ENCODE measurements at places on chromosomes 12 and 14.

DNA sequence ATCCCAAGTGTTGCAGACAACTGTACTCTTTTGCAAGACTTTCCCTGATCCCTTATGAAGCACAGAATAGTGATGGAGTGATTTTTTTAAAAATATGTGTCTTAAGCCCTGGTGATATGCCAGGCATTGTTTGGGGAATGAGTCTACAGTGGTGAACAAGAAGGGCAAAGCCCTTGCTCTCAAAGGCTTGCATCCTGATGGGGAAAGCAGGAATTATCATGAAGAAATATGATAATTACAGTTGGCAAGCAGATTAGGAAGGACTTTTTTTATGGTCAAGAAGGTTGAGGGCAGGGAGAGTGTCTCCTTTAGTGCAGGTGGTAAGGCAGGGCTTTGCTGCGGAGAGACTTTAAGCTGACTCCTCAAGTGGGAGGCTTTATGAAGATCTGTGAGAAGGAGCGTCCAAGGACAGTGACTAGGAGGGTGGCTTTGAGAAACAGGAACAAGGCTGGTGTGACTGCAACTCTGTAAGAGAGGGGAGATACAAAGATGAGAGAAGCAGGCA, 100.2 kb downstream of the SYNE2 start:
- DNase-seq: no peak

- no peak for DNase-seq
Measured at GRCh38 chr14:55689981-55690871, 110.2 kb downstream of the KTN1 start.

DNA sequence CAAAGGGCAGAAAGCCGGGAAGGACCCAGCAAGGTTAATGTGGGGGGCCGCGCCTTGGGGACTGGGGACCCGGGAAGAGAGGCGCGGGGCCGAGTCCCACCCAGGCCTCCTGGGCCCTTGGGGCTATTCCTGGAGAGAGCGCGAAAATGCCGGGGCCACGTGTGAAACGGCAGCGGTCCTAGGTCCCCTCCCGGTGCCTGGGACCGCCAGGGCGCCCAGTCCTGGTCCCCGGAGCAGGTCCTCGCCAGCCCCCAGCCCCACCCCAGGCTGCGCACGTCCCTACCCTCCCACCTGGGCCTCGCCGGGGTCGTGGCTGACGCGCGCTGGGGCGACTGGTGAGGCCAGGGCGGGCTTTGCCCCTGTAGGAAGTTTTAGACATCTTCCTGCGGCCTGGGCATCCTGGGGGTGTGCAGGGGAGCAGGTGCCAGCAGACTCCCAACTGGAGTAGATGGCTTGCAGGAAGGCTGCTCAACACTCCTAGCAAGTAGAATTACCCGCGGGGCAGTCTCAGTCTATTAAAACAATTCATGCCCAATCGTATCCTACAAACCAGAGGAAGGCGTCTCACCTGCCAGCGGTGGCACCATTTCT, 708 bp downstream of the FAR2 start:
- no peak for DNase-seq

GRCh38 chr12:93784339-93785086, 107.3 kb downstream of the CRADD start:
- DNase-seq: peak; percentile 60

Data from hematopoietic multipotent progenitor cell (in vitro differentiated cells).